ENCODE measurements at places on chromosomes 4 and X.

- DNase-seq = no peak
Measured at GRCh38 chrX:105515561-105515960, 295.1 kb upstream of the TEX13A start.

- DNase-seq = no peak
Measured at GRCh38 chrX:68685685-68686084, 38.2 kb downstream of the STARD8 start.

DNA sequence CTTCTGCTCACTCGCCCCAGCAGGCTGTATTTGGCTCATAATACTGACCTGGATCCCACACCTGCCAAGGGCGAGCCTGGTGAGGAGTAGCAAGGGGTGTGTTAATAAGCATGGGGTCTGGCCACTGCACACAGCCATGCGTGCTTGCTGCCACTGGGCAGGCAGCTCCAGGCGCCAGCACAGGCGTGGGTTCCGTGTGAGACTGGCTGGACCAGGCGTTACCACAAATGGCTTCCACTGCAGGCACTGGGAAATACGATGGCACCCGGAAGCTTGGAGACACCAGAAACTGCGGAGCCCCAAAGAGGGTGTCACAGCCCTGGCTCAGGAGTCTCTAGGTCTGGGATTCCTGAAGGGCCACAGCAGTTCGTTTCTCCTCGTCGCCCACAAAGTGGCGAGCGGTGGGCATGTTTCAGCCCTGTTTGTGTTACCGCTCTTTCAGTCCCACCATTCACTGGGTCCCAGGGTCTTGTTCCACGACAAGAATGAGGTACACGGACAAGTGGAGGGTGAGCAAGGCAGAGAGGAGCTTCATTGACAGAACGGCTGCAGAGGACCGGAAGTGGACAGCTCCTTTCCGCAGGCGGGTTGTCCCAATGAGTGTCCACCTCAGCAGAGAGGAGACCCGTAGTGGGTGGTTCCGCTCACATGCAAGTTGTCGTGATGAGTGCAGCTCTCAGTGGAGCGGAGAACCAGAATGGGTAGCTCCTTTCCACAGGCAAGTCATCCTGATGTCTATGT, 428.9 kb downstream of the EPHA5 start:
- no peak for DNase-seq

DNA sequence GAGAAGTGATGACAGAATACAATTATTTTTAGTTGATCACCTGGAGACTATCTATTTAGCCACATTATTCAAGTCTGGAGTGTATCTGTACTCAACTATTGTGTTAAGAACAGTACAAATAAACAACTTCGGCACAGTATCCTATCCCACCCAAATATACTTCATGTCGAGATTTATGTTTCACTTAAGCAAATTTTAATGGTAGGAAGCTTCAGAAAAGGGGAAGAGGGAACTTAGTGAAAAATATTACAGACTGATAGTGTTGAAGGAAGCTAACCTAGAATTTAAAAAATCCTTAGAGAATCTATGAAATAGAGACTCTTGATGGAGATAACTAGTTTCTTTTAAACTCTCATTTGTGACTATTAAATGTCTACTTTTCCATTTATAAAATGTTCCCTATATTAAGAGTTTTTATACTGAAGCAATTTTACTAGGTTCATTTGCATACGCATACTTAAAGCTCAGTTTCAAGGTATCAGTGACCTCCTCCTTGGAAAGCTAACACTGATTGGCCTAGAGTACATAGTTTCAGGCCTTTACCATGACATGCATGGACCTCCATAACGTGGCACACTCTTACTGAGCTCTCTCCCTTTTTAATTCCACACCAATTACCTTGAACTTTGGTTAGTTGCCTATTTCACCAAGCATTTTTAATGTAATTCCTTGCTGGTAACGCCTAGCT, 197.7 kb downstream of the CAMK2D start:
- no peak for DNase-seq

- no peak for DNase-seq
Measured at GRCh38 chrX:76453737-76454406, 26.4 kb downstream of the MAGEE1 start.

- no peak for DNase-seq
Measured at GRCh38 chr4:122963216-122963615, 40.8 kb upstream of the NUDT6 start.

DNA sequence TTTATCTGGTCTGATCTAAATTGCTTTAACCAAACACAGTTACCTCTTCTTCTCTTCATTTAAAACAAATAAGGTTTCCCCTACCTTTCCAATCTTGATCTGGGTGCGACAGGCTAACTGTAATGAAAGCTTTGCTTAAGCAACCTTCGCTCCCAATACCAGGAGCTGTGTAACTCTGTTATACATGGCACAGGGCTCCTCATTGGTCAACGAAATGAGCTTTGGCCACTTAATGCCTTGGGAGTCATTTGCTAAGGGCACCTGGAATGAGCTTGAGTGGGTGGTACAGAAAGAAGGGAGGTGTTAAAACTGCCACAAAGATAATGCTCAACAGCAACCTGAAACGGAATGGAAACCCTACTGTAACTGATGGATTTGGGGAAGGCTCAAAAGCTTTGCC, 140.5 kb downstream of the CHRNA9 start:
- peak; percentile 65 for DNase-seq

GRCh38 chrX:140762061-140762460, 52.5 kb downstream of the LINC00632 start:
- no peak for DNase-seq

GRCh38 chrX:38881066-38881465, 79.8 kb downstream of the MID1IP1 start:
- no peak for DNase-seq
